ENCODE measurements at places on chromosomes 12 and 14. TPM values are rescaled to one million over a fixed set of nuclear protein-coding genes. Genes with fewer than 3 reads are reported as not detected.

Gene TXNDC16
- 2.7 TPM for total RNA-seq

Gene COPS7A
- 67.8 TPM for total RNA-seq

Gene ARG2
- total RNA-seq, result 7.0 TPM

Gene CMKLR1
- 0.15 TPM for total RNA-seq

Gene LTB4R2
- total RNA-seq, result 15.4 TPM

Gene NPAS3
- not detected for total RNA-seq

Gene TOMM20L
- not detected for total RNA-seq

DNA sequence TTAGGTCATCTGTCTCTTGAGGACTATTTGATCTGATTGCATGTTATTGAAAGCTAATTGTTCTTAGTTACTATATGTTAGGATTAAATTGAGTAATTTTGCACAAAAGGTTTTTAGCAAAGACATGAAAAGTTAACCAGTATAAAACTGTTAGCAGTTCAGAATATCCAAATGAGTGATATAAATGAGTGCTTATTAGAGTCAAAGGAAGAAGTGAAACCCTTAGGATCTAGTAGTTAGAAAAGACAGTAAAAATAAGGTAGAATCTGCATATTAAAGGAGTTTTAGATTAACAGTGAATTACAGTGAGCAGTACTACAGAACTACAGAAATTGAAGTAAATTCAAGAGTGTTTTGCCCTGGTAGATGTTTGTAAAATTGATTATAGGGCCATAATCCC, 12.4 kb downstream of the RAP1B start:
- H3K4me1 ChIP-seq, result peaks cover 6% of the 10 kb centered on the region
- H3K36me3 ChIP-seq, result no peaks in the 10 kb centered on the region
- H3K4me3 ChIP-seq, result no peak overlapping the region
- no peak overlapping the region for H3K27ac ChIP-seq
- no peaks in the 10 kb centered on the region for H3K27me3 ChIP-seq
- no peak for DNase-seq

DNA sequence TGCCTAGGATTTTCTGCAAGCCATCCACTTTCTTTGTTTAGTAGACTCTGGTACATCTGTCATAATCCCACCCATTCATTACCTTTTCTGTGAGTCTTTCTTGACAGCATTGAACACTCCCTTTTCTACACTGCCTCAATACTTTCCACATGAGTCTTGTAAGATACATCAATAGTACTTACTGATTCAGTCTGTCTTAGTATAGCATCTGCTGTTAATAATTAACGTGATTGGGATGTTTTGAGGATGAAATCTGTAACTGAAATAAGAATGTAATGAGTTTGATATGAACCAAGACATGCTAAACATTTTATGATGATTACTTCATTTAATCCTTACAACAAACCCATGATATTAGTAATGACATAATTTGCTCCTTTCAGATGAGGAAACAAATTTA, 196.2 kb upstream of the FOXG1 start:
- DNase-seq, result no peak
- no peaks in the 10 kb centered on the region for H3K27me3 ChIP-seq
- H3K4me3 ChIP-seq, result no peak overlapping the region
- H3K27ac ChIP-seq, result no peak overlapping the region
- H3K4me1 ChIP-seq, result no peaks in the 10 kb centered on the region

GRCh38 chr12:22458298-22458937, 85.9 kb downstream of the C2CD5 start:
- no peaks in the 10 kb centered on the region for H3K27me3 ChIP-seq
- no peak overlapping the region for H3K27ac ChIP-seq
- H3K36me3 ChIP-seq, result no peaks in the 10 kb centered on the region
- no peaks in the 10 kb centered on the region for H3K4me1 ChIP-seq
- DNase-seq, result no peak

DNA sequence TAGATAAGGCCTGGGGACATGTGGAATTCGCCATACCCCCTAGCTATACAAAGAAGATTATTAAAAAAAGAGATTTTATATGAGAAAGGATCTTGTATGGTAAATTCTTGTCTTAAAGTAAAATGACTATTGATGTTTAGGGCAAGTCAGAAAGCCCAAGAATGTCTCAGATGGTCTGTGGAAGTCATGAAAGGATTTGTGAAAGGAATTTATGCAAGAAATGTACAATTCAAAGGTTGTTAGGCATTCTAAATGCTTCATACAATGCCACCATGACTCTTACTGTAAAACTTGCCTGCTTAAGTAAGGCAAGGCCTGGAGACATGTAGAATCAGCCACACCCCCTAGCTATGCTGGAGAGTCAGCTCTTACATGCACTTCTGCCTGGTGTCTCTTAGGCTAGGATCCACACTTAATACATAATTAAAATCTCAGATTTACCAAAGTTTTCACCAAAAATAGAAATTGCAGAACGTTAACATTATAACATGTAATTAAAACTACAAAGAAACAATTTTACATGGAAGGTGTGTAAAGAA, 8.9 kb upstream of the ETNK1 start:
- no peaks in the 10 kb centered on the region for H3K27me3 ChIP-seq
- H3K36me3 ChIP-seq, result no peaks in the 10 kb centered on the region
- no peaks in the 10 kb centered on the region for H3K4me1 ChIP-seq
- no peak for DNase-seq

DNA sequence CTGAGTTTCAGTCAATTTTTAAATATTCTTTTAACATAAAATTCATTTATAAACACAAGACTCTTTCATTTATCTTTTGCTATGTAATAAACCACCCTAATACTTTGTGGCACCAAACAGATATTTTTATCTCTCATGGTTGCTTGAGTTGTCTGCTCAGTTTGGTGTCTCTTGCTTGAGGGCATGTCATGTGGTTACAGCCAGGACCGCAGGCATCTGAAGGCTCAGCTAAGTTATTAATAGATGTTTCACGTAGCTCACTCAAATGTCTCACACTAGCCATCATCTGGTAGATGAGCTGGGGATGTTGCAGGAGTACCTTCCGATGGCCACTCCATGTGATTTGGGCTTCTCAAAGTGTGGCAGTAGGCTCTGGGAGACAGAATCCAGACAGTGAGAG, 597.8 kb downstream of the ETNK1 start:
- H3K4me1 ChIP-seq, result no peaks in the 10 kb centered on the region
- DNase-seq, result no peak
- H3K36me3 ChIP-seq, result no peaks in the 10 kb centered on the region
- H3K27me3 ChIP-seq, result no peaks in the 10 kb centered on the region
- H3K4me3 ChIP-seq, result no peak overlapping the region
- H3K27ac ChIP-seq, result no peak overlapping the region

- no peaks in the 10 kb centered on the region for H3K36me3 ChIP-seq
- H3K27me3 ChIP-seq, result no peaks in the 10 kb centered on the region
- no peak overlapping the region for H3K4me3 ChIP-seq
- no peaks in the 10 kb centered on the region for H3K4me1 ChIP-seq
- no peak overlapping the region for H3K27ac ChIP-seq
Observed at GRCh38 chr14:100868621-100869370, 34.7 kb downstream of the RTL1 start.

DNA sequence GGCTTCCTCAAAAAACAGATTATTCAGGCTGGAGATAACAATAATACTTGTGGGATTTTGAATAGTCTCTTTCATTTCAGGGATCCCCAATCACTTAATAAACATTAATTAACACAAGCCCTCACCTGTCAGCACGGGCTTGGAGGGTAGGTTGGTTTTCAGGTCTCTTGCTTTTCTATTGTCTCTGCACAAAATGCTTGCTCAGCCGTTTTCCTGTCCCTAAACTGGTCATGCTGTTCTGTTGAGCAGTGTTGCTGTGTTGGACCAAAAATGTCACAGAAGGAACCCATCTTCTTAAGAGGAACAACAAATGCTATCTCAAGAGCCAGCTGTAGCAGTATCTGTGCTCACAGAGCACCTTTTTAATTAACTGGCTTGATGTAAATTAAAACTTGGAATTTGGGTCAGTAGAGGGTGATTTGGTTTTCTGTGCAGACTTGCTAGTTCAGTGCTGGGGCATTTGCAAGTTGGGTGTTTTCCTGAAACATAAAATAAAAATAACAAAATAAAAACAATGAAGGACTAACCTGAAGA, 231.8 kb upstream of the CRY1 start:
- DNase-seq, result no peak
- no peak overlapping the region for H3K27ac ChIP-seq
- H3K36me3 ChIP-seq, result no peaks in the 10 kb centered on the region
- no peaks in the 10 kb centered on the region for H3K27me3 ChIP-seq
- H3K4me1 ChIP-seq, result peaks cover 21% of the 10 kb centered on the region

DNA sequence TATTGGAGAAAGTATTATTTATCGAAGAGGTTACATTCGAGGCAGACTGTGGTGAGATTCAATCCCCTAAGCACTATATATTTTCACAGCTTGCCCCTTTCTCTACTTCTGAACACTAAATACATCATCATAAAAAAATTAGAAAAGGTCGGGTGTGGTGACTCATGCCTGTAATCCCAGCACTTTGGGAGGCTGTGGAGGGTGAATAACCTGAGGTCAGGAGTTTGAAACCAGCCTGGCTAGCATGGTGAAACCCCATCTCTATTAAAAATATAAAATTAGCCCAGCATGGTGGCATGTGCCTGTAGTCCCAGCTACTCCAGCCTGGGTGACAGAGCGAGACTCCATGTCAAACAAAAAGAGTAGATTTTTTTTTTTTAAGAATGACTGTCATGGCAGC, 70.6 kb upstream of the MYF6 start:
- no peak overlapping the region for H3K4me3 ChIP-seq
- H3K27ac ChIP-seq, result no peak overlapping the region
- H3K27me3 ChIP-seq, result no peaks in the 10 kb centered on the region
- peaks cover 6% of the 10 kb centered on the region for H3K4me1 ChIP-seq

DNA sequence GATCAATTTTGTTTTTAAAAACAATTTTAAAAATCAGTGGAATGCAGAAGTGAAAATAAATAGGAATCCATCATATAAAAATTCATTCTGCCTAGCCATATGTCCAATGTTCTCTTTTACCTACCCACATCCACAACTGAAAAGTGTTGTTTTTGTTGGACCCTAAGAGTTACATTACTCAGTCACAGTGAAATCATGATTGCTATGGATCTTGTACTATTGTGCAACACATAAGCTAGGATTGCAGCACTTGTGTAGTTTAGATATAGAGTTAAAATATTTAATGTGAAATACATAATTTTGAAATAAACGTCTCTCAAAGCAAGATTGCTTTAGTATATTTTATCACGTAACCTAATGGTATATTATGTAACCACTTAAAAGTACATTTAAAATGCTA, 213.3 kb upstream of the CLEC14A start:
- H3K27ac ChIP-seq, result no peak overlapping the region
- DNase-seq, result no peak
- H3K27me3 ChIP-seq, result no peaks in the 10 kb centered on the region
- H3K36me3 ChIP-seq, result no peaks in the 10 kb centered on the region
- no peaks in the 10 kb centered on the region for H3K4me1 ChIP-seq
